ENCODE measurements at places on chromosomes 2 and 18. TPM values are rescaled to one million over a fixed set of nuclear protein-coding genes. Genes with fewer than 3 reads are reported as not detected.

Gene UCN
- total RNA-seq = 0.34 TPM

- no peak for DNase-seq
- no peak overlapping the region for H3K4me3 ChIP-seq
- no peaks in the 10 kb centered on the region for H3K27me3 ChIP-seq
- H3K36me3 ChIP-seq = no peaks in the 10 kb centered on the region
- peaks cover 54% of the 10 kb centered on the region for H3K4me1 ChIP-seq
- no peak overlapping the region for H3K27ac ChIP-seq
Measured at GRCh38 chr2:215707608-215708007, 271.7 kb upstream of the FN1 start.

Gene ODC1
- total RNA-seq = 102 TPM

Gene EVX2
- not detected for total RNA-seq

DNA sequence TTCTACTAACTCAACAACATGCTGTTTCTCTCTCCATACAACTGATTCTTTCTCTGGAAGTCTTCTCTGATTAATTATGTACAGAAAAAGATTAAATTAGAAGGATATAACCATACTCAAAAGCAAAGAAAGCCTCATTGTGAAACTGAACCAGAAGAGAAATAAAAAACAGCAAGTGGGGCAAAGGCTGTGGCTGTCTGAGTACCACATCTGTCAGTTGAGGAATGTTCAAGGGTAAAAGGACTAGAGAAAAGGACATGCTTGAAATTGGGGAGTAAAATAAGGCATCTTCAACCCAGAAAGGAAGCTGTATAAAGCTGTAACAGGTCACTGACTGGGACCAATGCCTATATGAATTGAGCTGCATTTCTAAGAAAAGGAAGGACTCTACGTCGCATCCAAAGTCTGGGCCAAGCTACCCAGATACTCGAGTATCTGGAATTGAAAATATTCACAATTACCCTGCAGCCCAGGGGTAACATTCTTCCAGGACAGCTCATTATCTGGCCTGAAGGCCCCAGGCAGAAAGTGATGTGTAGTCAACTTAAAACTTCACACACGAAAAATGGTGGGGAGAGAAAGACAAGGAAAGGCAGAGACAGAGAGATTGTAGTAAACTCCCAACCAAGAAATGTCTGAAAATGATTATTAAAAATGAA lies 356.0 kb upstream of the GALNT5 start:
- no peaks in the 10 kb centered on the region for H3K36me3 ChIP-seq
- H3K4me3 ChIP-seq = no peak overlapping the region
- no peaks in the 10 kb centered on the region for H3K27me3 ChIP-seq

GRCh38 chr18:35368595-35368994 lies 8.5 kb downstream of the ZNF396 start:
- no peaks in the 10 kb centered on the region for H3K4me1 ChIP-seq
- H3K36me3 ChIP-seq = no peaks in the 10 kb centered on the region
- no peak for DNase-seq
- H3K27me3 ChIP-seq = no peaks in the 10 kb centered on the region
- no peak overlapping the region for H3K4me3 ChIP-seq

Gene ANKRD44
- total RNA-seq = 32.4 TPM

GRCh38 chr18:62637807-62638687 lies 77.3 kb upstream of the PHLPP1 start:
- no peak for DNase-seq
- H3K4me1 ChIP-seq = no peaks in the 10 kb centered on the region
- H3K4me3 ChIP-seq = no peak overlapping the region
- H3K27ac ChIP-seq = no peak overlapping the region
- H3K36me3 ChIP-seq = no peaks in the 10 kb centered on the region

DNA sequence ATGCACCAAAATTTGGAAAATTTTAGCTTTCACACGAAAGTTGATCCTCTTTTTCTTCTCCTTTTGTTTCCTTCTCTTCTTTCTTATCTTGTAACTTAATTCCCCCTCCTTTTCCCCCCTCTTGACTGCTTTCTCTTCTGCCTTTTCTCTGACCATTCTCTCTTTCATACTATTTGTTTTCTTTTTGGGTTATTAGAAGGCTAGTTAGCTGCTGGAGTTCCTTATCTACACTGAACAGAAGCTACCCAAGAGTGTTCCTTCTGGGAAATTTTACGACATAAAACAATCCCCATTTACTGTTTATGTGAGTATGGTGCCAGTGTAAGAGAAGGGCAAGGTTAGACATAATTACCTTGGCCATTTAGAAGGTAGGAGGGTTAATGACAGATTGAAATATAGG lies 218.4 kb upstream of the DTNA start:
- H3K4me3 ChIP-seq = no peak overlapping the region
- no peak for DNase-seq
- H3K4me1 ChIP-seq = peaks cover 3% of the 10 kb centered on the region
- H3K27me3 ChIP-seq = peaks cover 57% of the 10 kb centered on the region
- no peak overlapping the region for H3K27ac ChIP-seq

Gene SERPINB11
- not detected for total RNA-seq

GRCh38 chr2:156630579-156631337 lies 194.6 kb downstream of the GPD2 start:
- no peak overlapping the region for H3K4me3 ChIP-seq
- no peaks in the 10 kb centered on the region for H3K27me3 ChIP-seq

Gene PLB1
- 8.0 TPM for total RNA-seq

Gene OXER1
- 1.7 TPM for total RNA-seq

DNA sequence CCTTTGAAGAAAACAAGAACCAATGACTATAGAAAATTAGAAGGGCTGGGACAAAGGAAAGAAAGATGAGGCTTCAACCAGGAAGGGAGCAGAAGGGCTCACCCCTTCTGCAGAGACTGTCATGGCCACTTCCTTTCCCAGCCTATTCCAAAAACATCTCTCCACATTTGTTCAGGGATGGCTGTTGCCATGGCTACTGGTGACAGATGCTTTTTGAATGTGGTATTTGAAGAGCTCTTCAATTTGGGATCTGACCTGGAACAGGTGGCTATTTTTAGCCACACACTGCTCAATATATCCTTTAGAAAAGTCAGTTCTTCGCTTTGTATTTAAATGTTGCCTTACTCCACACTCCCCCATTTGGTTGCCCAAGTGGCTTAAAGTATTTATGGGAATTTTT lies 64.1 kb upstream of the LCLAT1 start:
- DNase-seq = no peak
- no peaks in the 10 kb centered on the region for H3K4me1 ChIP-seq
- H3K36me3 ChIP-seq = no peaks in the 10 kb centered on the region
- no peaks in the 10 kb centered on the region for H3K27me3 ChIP-seq
- no peak overlapping the region for H3K27ac ChIP-seq

DNA sequence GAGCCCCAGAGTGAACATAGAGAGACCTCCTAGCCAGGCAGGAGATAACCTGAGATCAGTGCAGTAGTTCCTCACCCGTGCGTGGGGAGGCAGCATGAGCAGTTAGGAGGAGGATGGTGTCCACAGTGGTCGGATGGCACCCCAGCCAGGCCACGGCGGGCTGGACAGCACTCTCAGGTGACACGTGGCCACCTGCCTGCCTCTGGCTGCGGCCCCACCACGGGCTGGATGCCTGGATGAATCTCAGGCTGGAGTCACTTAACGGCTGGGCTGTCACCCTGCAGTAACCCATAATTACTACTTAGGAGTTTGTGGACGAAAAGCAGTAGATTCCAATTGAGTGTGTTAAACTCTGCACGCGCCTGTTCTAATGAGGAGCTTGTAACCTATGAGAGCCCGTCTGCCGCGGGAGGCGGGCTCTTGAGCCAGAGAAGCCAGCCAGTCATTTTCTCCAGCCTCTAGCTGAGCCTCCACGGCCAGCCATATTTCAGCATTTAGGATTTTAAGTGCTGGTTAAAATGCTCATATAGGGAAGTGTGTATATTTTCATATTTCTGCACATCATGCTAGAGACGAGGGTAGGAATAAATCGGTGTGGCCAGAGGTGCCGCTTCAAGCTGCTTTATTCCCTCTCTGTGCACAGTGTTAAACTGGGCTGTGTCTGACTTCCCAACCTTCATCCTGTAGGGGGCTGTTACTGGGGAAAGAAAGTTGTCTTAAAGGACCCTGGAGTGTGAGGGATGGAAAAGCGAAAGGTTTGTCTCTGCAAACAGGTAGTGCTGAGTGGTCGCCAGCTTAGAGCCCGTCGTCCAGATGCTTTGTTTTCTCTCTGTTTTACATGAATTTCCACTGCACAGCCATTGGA lies 144.0 kb downstream of the GLI2 start:
- peaks cover 11% of the 10 kb centered on the region for H3K4me1 ChIP-seq
- H3K36me3 ChIP-seq = no peaks in the 10 kb centered on the region
- DNase-seq = no peak

GRCh38 chr2:111697560-111697959 lies 186.4 kb downstream of the ANAPC1 start:
- H3K27me3 ChIP-seq = no peaks in the 10 kb centered on the region
- H3K36me3 ChIP-seq = no peaks in the 10 kb centered on the region
- peaks cover 10% of the 10 kb centered on the region for H3K4me1 ChIP-seq
- H3K27ac ChIP-seq = no peak overlapping the region

Gene GREB1
- 2.9 TPM for total RNA-seq

Gene CTLA4
- total RNA-seq = 1.0 TPM

GRCh38 chr2:20568501-20569463 lies 82.1 kb downstream of the HS1BP3 start:
- peaks cover 9% of the 10 kb centered on the region for H3K4me1 ChIP-seq
- H3K27me3 ChIP-seq = no peaks in the 10 kb centered on the region
- peak overlapping the region; percentile 66 for H3K27ac ChIP-seq
- no peaks in the 10 kb centered on the region for H3K36me3 ChIP-seq
- no peak overlapping the region for H3K4me3 ChIP-seq

Gene SLC39A6
- total RNA-seq = 59.2 TPM

Gene GAL3ST2
- total RNA-seq = not detected

DNA sequence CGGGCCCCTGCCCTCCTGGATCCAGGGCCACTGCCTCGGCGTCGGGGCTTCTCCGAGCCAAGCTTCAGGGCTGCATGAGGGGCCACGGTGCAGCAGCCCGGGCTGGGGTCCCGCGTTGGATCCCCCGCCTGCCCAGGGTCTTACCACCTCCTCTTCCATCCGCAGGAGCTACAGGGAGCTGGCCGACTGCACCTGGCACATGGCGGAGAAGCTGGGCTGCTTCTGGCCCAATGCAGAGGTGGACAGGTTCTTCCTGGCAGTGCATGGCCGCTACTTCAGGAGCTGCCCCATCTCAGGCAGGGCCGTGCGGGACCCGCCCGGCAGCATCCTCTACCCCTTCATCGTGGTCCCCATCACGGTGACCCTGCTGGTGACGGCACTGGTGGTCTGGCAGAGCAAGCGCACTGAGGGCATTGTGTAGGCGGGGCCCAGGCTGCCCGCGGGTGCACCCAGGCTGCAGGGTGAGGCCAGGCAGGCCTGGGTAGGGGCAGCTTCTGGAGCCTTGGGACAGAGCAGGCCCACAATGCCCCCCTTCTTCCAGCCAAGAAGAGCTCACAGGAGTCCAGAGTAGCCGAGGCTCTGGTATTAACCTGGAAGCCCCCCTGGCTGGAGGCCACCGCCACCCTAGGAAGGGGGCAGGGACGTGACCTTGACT lies 52.1 kb downstream of the RAMP1 start:
- H3K36me3 ChIP-seq = no peaks in the 10 kb centered on the region
- H3K4me1 ChIP-seq = no peaks in the 10 kb centered on the region
- no peak overlapping the region for H3K27ac ChIP-seq
- H3K4me3 ChIP-seq = no peak overlapping the region

- H3K27ac ChIP-seq = no peak overlapping the region
- peaks cover 2% of the 10 kb centered on the region for H3K36me3 ChIP-seq
- no peaks in the 10 kb centered on the region for H3K27me3 ChIP-seq
- no peaks in the 10 kb centered on the region for H3K4me1 ChIP-seq
- no peak for DNase-seq
Measured at GRCh38 chr2:110642360-110642759, 35.5 kb downstream of the BUB1 start.

Gene OSR1
- total RNA-seq = 21.3 TPM

Gene CD302
- total RNA-seq = 41.9 TPM

Gene ANKRD23
- 6.4 TPM for total RNA-seq

DNA sequence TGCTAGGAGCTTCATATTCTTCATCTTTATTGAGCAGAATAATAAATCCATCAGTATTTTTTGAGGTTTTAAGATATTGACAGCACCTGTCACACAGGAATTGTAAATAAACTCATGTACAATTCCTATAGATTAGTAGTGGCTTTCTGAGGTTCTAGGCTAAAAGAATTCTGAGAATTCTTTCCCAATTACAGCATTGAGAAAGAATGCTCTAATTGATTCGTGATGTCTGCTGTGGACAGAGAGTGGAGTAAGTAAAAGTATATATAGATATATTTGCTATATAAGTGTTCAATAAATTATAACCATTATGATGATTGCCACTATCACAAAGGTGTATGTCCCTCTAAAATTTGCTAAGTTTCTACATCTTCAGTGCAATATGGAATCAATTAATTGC lies 186.5 kb upstream of the NRP2 start:
- DNase-seq = no peak
- H3K4me3 ChIP-seq = no peak overlapping the region
- H3K36me3 ChIP-seq = peaks cover 3% of the 10 kb centered on the region

Gene NETO1
- not detected for total RNA-seq

GRCh38 chr2:23484767-23485166 lies 99.8 kb downstream of the KLHL29 start:
- no peaks in the 10 kb centered on the region for H3K36me3 ChIP-seq
- H3K27me3 ChIP-seq = no peaks in the 10 kb centered on the region
- DNase-seq = no peak
- H3K4me1 ChIP-seq = peaks cover 4% of the 10 kb centered on the region

GRCh38 chr2:123644053-123644452 lies 381.0 kb upstream of the CNTNAP5 start:
- H3K36me3 ChIP-seq = no peaks in the 10 kb centered on the region
- H3K4me3 ChIP-seq = no peak overlapping the region
- H3K27me3 ChIP-seq = no peaks in the 10 kb centered on the region
- no peak overlapping the region for H3K27ac ChIP-seq
- H3K4me1 ChIP-seq = no peaks in the 10 kb centered on the region

- H3K27me3 ChIP-seq = no peaks in the 10 kb centered on the region
- no peak for DNase-seq
- no peak overlapping the region for H3K4me3 ChIP-seq
- no peaks in the 10 kb centered on the region for H3K4me1 ChIP-seq
Measured at GRCh38 chr2:107112561-107112960, 226.6 kb upstream of the ST6GAL2 start.

Gene LAMA3
- 110 TPM for total RNA-seq

Gene PSD4
- total RNA-seq = 48.1 TPM

Gene IHH
- 2.2 TPM for total RNA-seq

DNA sequence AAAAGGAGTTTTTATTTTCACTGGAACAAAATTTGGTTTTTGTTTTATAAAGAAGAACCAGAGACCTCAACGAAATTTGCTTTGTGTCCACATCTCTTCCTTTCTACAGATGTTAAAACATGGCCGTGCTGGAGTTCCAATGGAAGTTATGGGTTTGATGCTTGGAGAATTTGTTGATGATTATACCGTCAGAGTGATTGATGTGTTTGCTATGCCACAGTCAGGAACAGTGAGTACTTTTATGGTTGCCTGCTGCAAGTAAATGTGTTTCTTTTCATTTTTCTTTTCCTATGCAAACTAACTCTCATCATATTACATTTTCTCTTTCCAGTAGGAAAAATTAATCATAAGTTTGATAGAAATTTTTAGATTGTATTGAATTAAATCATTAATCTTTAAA lies 48.4 kb upstream of the TBR1 start:
- H3K27me3 ChIP-seq = no peaks in the 10 kb centered on the region
- H3K27ac ChIP-seq = no peak overlapping the region
- no peaks in the 10 kb centered on the region for H3K36me3 ChIP-seq
- no peak for DNase-seq
- H3K4me3 ChIP-seq = no peak overlapping the region

Gene G6PC2
- total RNA-seq = 0.37 TPM

- H3K27ac ChIP-seq = peak overlapping the region; percentile 64
- H3K27me3 ChIP-seq = no peaks in the 10 kb centered on the region
- no peaks in the 10 kb centered on the region for H3K36me3 ChIP-seq
Measured at GRCh38 chr2:231602859-231603467, 10.3 kb downstream of the TEX44 start.
